ENCODE measurements at places on chromosomes 6 and 20. TPM values are rescaled to one million over a fixed set of nuclear protein-coding genes. Genes with fewer than 3 reads are reported as not detected.
A peak's percentile ranks its signal among the peaks of the same experiment; 100 is the strongest.

DNA sequence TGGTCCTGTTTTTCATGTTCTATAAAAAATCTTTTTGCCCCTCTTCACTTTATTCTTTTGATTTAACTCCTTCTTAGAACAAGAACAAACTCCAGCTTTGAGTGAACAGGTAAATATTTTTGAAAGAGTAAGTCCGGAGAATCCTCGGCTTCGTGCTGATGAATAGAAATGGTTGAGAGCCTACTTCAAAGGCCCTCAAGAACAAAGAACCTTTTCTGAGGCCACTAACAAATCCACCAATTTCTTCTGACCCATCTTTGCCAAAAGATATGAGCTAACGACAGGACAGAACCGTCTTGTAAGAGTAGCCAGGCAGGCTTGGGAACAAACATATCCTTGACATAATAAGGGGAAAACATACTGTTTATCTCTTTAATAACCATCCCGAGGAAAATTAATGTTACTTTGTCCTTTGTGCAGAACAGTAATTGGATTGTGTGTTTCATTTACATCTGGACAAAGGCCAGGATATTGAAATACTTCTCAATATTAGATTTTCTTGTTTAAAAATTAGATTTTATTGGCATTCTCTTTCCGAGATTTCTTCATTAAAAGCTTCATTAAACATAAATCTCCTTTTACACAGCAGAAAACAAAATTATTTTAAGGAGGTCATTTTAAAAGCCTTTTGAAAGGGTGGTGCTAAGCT, 52.9 kb downstream of the NOX3 start:
- no peak for DNase-seq

MROH8 gene
- 1.3 TPM for total RNA-seq

SLC35D3 gene
- total RNA-seq: not detected

- DNase-seq: peak; percentile 60
These were observed 45.0 kb upstream of the RIPOR2 start for GRCh38 chr6:24980507-24981385.

DNA sequence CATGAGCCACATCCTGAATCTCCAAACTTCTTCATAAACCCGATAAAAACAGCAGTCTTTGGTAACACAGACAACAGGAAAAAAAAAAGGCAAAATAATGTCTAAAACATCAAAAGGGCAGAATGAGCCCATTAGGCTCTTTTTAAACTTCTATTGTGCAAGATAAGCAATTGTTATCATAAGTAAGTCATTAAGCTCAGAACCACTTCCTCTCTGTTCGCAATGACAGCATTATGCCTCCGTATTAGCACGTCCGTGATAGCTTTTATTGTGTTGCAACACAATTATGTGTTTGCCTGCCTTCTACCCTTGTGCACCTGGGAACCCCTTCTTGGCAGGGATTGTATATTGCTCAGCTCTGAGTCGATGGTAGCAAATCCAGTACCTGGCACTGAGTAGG, 147.1 kb downstream of the LRFN2 start:
- DNase-seq: no peak

FAM229B gene
- 31.8 TPM for total RNA-seq

DNA sequence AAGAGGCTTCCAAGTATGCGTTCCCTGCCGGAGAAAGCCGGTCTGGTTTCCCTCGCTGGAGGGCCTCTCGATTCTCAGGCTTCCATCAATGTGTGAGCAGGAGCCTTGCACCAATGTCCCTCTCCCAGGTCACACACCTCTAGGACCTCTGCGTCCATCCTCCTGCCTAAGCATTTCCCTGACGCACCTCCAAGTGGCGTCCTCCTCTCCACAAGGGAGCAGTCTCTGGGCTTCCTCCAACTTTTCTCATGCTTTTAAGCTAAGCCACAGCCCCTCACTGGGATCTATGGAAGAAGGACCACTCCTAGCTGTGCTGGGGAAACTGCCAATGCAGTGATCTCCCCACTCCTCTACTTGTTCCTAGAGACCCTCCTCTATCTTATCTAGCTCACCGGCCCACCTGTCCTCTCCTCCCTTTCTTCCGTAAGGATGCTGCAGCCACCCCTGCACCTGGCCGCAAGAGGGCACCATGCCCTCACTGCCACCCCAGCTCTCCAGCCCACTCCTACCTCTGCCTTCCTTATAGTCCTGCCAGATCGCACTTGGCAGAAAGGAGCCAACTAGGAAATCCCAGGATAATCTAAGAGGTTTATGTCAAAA, 258.7 kb downstream of the LRFN2 start:
- no peak for DNase-seq

DNA sequence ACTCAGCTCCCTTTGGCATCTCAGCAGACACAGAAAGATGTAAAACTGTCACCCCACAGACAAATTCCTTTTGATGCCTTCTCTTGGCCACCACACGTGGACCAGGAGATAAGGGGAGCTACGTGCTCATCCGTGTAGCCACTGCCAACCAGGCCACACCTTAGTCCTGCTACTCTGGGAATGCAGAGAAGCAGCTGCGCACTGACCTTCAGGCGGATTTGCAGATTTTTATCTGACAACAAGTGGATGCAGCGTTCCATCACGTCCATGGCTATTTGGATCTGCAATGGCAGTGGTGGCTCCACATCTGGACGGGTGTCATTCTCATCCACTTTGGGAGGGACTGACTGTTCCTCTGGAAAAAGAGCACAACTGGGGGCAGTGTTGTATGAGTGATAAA, 30.8 kb downstream of the TTI1 start:
- no peak for DNase-seq

- no peak for DNase-seq
These were observed 39.1 kb upstream of the GTSF1L start for GRCh38 chr20:43765916-43766315.

KIFC1 gene
- total RNA-seq: 4.2 TPM

GHRH gene
- total RNA-seq: not detected

SRMS gene
- not detected for total RNA-seq

GRCh38 chr20:6866741-6867140, 99.3 kb downstream of the BMP2 start:
- DNase-seq: peak; percentile 6

VSX1 gene
- total RNA-seq: not detected

DNA sequence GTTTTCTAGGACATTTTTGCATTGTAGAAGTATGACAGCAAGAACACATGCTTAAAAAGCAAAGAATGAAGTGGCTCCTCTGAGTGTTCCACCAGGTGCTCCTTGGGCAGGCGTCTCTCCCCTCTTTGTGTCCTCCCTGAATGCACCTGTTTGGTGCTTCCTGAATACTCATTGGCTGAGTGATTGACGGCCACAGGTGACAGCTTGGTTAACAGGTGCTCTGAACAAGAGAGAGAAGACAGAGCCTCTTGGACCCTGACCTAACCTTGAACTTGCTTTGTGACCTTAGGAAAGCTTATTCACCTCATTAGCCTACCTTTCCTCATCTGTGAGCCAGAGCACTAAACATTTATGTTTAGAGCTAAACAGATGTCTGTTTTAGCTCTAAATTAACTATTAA, 93.7 kb downstream of the TULP4 start:
- DNase-seq: no peak

GRCh38 chr20:60764328-60764727, 487.7 kb upstream of the CDH4 start:
- no peak for DNase-seq

NKAIN4 gene
- 162 TPM for total RNA-seq

SLC17A1 gene
- total RNA-seq: not detected

SLC2A4RG gene
- 65.6 TPM for total RNA-seq

- no peak for DNase-seq
These were observed 42.0 kb upstream of the ENPP1 start for GRCh38 chr6:131765804-131766135.

ARG1 gene
- not detected for total RNA-seq

EYS gene
- total RNA-seq: 0.07 TPM

IL17F gene
- not detected for total RNA-seq

PPP1R3G gene
- total RNA-seq: 0.39 TPM

DNA sequence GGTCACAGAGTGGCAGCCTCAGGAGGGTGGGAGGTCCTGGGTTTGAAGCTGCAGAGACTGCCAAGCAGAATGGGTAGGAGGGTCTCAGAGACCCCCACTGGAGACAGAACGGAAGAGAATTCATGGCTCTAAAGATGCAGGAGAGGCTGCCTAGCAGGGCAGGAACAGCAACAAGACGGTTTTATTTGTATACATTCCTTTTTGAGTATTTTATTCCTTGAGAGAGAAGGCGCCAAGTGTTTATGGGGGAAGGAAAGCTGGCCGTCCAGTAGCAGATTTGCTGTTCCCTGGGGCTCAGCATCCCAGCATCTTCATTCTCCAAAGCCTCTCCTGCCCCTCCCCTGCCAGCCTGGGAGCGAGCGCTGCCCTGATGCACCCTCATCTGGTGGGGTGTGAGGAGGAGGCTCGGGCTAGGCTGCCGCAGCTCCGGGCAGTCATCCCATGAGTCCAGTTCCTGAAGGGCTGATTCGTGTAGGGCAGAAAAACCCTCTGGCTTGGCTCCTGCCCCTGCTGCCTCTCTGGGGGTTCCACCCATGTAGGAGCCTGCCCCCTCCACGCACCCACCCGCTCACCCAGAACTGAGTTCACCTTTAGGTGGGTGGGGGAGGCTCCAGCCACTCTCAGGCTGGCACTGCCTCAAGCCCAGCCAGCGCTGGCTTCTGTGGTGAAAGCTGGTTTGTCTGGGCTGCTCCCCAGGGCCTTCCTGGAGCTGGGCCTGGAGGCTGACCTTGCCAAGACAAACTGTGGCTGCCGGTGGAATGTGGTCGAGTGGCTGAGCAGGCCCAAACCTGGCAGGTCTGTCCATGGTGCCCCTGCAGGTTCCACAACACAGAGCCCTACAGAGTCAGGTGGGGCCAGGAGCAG, 32.4 kb downstream of the CPXM1 start:
- peak; percentile 57 for DNase-seq

STMND1 gene
- 0.16 TPM for total RNA-seq

ECT2L gene
- total RNA-seq: not detected

- DNase-seq: no peak
These were observed 20.7 kb downstream of the SERPINB6 start for GRCh38 chr6:2950713-2951112.

CTSA gene
- 87.5 TPM for total RNA-seq

- DNase-seq: peak; percentile 74
These were observed 16.4 kb upstream of the POLR1H start for GRCh38 chr6:30044630-30045029.

MAP7 gene
- total RNA-seq: 3.3 TPM

GRCh38 chr6:136547336-136547735, 2.9 kb downstream of the MAP7 start:
- peak; percentile 26 for DNase-seq

Data from astrocyte (in vitro differentiated cells and primary cell).